ENCODE measurements at places on chromosomes 1 and 21. TPM values are rescaled to one million over a fixed set of nuclear protein-coding genes. Genes with fewer than 3 reads are reported as not detected.

Gene ZC3H11A
- 48.0 TPM for total RNA-seq

Gene SWT1
- 2.0 TPM for total RNA-seq

Gene RNF186
- not detected for total RNA-seq

Gene GJA8
- total RNA-seq = not detected

Gene ZSWIM5
- 0.71 TPM for total RNA-seq

Gene VAMP3
- total RNA-seq = 73.0 TPM

Gene ZNF648
- not detected for total RNA-seq

Gene ERI3
- total RNA-seq = 53.6 TPM

Gene S100A14
- 0.46 TPM for total RNA-seq
